ENCODE measurements at places on chromosomes 5 and 9. TPM values are rescaled to one million over a fixed set of nuclear protein-coding genes. Genes with fewer than 3 reads are reported as not detected.

DNA sequence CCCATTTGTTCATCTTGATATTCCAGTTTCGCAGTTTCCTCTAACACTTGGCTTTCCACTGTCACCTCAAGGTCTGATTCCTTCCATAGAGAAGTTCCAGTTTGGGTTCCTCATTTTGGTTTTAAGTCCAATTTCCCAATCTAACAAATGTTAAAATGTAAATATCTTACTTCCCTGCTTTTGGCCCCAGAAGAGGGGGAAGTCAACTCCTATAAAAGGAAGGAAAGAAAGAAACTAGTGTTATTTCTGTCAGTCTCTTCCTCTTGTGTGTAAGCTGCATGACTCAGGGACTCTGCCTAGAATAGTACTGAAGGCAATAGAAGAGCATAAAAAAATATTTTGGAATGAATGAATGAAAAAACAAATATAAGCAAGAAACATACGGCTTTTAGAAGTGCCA, 127.5 kb upstream of the CCNG1 start:
- DNase-seq, result no peak
- no peak overlapping the region for H3K4me3 ChIP-seq
- no peaks in the 10 kb centered on the region for H3K27me3 ChIP-seq
- no peak overlapping the region for H3K27ac ChIP-seq
- H3K36me3 ChIP-seq, result no peaks in the 10 kb centered on the region

- no peak overlapping the region for H3K4me3 ChIP-seq
- H3K36me3 ChIP-seq, result no peaks in the 10 kb centered on the region
- peaks cover 15% of the 10 kb centered on the region for H3K27me3 ChIP-seq
- no peaks in the 10 kb centered on the region for H3K4me1 ChIP-seq
- DNase-seq, result no peak
Observed at GRCh38 chr9:130895481-130896232, 955 bp downstream of the QRFP start.

GRCh38 chr9:136059851-136060670, 35.0 kb downstream of the NACC2 start:
- H3K4me1 ChIP-seq, result peaks cover 22% of the 10 kb centered on the region
- peak; percentile 43 for DNase-seq
- 0 out of 2 replicates have a peak overlapping the region, but pooled peaks have one; percentile 26 for H3K27ac ChIP-seq
- H3K27me3 ChIP-seq, result no peaks in the 10 kb centered on the region

DNA sequence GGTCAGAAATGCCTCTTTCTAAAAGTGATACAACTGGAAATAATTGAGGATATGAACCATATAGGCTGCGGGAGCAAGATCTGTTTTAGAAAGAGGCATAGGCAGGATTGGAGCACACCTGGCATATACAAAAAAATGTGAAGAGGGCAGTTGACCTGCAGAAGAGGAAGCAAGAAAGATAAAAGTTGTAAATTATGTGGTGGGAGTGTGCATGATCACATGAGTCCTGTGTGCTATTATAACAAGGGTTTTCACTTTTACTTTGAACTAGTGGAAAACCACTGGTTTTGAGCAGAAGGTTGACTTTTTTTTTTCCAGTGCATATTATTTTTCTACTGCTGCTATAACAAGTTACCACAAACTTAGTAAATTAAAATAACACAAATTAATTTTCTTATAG, 489.3 kb downstream of the ANXA1 start:
- H3K4me3 ChIP-seq, result no peak overlapping the region
- no peaks in the 10 kb centered on the region for H3K4me1 ChIP-seq
- H3K27ac ChIP-seq, result no peak overlapping the region

GRCh38 chr5:150636391-150637244, 3.8 kb upstream of the SYNPO start:
- H3K27ac ChIP-seq, result peak overlapping the region; percentile 81
- no peaks in the 10 kb centered on the region for H3K36me3 ChIP-seq
- peaks cover 3% of the 10 kb centered on the region for H3K27me3 ChIP-seq
- peaks cover 84% of the 10 kb centered on the region for H3K4me1 ChIP-seq

DNA sequence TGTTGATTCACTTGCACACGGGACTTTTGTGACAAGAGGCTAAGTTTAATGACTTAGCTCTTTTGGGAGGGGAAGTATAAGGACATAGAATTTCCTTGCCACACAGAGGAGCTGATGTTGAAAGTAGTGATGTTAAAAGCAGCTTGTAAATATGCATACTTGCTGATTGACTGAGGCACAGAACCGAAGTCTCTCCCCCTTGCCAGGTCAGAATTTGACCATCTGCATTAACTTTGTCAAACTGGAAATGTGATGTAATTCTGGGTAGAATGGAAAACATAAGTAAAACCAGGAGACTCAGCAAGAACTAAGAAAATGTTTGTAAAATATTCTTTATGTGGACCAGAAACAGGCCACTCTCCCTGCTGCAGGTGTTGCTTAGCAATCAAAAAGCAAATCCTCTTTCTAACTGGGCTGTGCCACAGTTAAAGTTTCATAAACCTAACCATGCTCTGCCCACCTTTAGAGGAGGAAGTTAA, 284.2 kb downstream of the NR3C1 start:
- no peak for DNase-seq
- no peak overlapping the region for H3K4me3 ChIP-seq
- H3K36me3 ChIP-seq, result no peaks in the 10 kb centered on the region
- H3K27ac ChIP-seq, result no peak overlapping the region
- H3K4me1 ChIP-seq, result no peaks in the 10 kb centered on the region
- no peaks in the 10 kb centered on the region for H3K27me3 ChIP-seq

- H3K36me3 ChIP-seq, result no peaks in the 10 kb centered on the region
- H3K27me3 ChIP-seq, result peaks cover 10% of the 10 kb centered on the region
- H3K4me1 ChIP-seq, result no peaks in the 10 kb centered on the region
- DNase-seq, result no peak
Observed at GRCh38 chr5:167923396-167923795, 368.0 kb upstream of the WWC1 start.

DNA sequence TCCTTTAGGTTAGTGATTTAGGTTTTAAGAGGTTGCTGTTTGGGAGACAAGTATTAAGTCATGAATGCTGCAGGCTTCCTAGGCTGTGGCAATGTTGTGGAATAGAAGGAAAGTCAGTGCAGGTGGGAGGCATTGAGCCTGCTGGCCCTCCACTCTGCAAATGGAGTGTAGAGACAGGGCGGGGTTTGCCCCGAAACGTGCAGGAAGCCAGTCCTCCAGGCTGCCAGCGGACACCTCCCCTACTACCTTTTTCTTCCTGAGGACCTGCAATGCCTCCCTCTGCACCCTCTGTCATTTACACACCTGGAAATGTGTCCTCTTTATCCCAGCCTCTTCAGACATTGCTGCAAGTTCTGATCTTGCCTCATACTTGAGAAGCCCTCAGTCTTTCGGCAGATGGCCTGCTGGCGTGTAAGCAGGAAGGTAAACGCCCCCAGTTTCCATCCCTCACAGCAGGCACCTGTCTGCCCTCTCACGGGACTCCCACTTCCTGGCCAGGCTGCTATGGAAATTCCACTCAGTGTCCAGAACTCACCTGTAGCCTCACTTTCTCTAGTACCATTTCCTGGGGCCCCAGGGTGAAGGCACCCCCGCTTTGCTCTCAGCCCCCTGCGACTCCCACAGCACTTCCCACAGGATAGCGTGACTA, 81.6 kb upstream of the BOD1 start:
- DNase-seq, result no peak
- no peak overlapping the region for H3K27ac ChIP-seq
- H3K4me1 ChIP-seq, result no peaks in the 10 kb centered on the region
- H3K27me3 ChIP-seq, result peaks cover 17% of the 10 kb centered on the region
- H3K4me3 ChIP-seq, result no peak overlapping the region

- H3K36me3 ChIP-seq, result no peaks in the 10 kb centered on the region
- peaks cover 13% of the 10 kb centered on the region for H3K4me1 ChIP-seq
- DNase-seq, result peak; percentile 71
- H3K27me3 ChIP-seq, result peaks cover 20% of the 10 kb centered on the region
- no peak overlapping the region for H3K4me3 ChIP-seq
Observed at GRCh38 chr5:62082370-62082801, 223.6 kb upstream of the KIF2A start.

GRCh38 chr5:108345541-108346171, 36.2 kb downstream of the FBXL17 start:
- no peaks in the 10 kb centered on the region for H3K36me3 ChIP-seq
- H3K4me1 ChIP-seq, result peaks cover 8% of the 10 kb centered on the region
- DNase-seq, result peak; percentile 63
- no peaks in the 10 kb centered on the region for H3K27me3 ChIP-seq
- no peak overlapping the region for H3K27ac ChIP-seq

GRCh38 chr9:18824095-18824666, 208.8 kb downstream of the SAXO1 start:
- no peaks in the 10 kb centered on the region for H3K27me3 ChIP-seq
- no peak overlapping the region for H3K4me3 ChIP-seq
- no peak for DNase-seq
- H3K4me1 ChIP-seq, result peaks cover 37% of the 10 kb centered on the region
- peaks cover 18% of the 10 kb centered on the region for H3K36me3 ChIP-seq
- no peak overlapping the region for H3K27ac ChIP-seq

GRCh38 chr5:41109186-41109585, 38.0 kb upstream of the MROH2B start:
- DNase-seq, result peak; percentile 46
- H3K36me3 ChIP-seq, result peaks cover 10% of the 10 kb centered on the region
- H3K4me3 ChIP-seq, result peak overlapping the region; percentile 1
- peak overlapping the region; percentile 63 for H3K27ac ChIP-seq
- H3K27me3 ChIP-seq, result 0 out of 2 replicates have a peak, but pooled peaks cover 1% of the 10 kb centered on the region

DNA sequence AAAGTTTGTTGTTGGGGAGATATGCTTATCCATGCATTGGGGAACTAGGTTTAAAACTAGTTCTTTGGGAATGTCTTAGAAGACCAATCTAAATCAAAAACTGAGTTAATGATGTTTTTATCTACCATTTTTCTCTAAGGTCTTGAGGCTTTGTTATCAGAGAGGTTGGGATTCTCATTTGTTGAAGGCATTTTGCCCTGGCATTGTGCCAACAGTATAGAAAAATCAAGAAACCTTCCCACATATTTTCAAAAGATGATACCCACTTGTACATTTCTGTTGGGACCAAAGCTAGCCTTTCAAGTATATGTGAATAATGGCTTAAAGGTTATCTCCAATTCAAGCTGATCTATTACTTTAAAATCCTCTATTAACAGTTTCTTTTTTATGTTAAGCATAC, 419.8 kb upstream of the KIF2A start:
- H3K4me3 ChIP-seq, result no peak overlapping the region
- no peaks in the 10 kb centered on the region for H3K36me3 ChIP-seq
- H3K4me1 ChIP-seq, result no peaks in the 10 kb centered on the region
- H3K27ac ChIP-seq, result no peak overlapping the region

DNA sequence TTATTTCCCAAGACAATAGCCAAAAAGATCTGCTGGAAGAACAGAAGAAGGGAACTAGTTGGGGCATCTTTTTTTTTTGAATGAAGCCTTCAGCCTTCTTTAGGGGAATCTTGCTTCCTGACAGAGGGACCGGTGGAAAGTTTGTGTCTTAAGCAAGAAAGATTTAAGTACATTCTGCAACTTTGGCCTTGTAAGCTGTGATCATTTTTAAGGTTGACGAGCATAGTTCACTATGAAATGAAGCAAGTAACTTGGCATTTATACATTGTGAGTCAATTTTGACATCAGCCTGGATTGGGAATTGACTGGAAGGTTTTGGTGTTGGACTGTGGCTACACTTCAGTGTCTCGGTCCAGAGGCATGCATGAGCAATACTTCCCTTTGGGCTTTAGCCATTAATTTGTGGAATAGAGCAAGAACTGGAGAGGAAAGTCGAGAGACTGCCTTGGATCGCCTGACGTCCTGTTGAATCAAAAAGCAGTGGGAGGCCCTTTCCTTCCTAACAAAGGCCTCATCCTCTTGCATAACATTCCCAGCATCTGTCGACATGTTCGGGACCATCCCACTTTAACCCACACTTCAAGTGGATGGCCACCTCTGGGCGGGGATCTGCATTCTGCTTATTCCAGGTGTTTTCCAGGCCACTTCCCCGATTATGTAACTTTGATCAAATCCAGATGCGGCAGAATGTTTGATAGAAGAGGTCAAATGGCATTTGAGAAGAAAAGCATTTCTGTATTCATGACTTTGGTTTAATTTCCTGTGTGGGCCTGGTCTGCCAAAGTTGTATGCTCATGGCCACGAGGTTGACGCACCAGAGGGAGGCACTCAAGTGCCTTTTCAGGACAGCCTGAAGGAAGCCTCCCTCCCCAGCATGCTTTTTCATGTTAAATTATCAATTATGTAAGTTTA, 12.5 kb downstream of the ABL1 start:
- H3K36me3 ChIP-seq, result no peaks in the 10 kb centered on the region
- peak overlapping the region; percentile 96 for H3K27ac ChIP-seq
- H3K4me1 ChIP-seq, result peaks cover 75% of the 10 kb centered on the region

DNA sequence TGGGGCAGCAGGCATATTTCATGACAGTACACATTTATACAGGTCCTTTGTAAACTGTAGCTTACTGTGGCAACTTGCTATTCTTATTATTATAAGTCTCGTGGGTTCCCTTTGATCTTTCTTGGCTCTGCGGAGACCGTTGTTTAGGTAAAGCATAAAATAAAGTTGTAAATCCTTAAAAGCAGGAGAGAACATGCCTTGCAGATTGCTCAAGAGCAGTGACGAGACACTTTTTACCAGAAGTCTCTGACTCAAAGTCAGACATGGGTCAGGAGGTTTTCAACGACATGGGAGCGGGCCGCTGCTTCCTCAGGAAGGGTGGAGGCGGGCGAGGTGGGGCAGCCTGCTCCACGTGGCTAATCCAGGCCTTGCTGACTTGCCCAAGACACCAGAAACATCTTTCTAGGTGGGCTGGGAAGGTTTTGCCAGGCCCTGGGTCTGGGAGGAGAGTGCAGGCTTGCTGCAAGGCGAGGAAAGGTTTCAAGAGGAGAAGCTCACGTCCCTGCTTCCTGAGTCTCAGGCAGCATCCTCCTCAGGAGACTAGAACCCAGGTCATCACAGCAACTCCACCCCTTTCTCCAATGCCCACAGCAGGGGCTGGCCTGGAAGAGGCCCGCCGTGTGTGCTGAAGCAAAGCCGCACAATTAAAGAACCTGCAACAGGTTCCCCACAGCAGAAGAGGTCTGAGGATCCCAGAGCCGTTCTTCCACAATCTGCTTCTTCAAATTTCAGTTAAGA, 6.5 kb downstream of the TBC1D2 start:
- peak overlapping the region; percentile 55 for H3K4me3 ChIP-seq
- peak; percentile 95 for DNase-seq
- H3K27ac ChIP-seq, result peak overlapping the region; percentile 99
- peaks cover 53% of the 10 kb centered on the region for H3K36me3 ChIP-seq
- peaks cover 79% of the 10 kb centered on the region for H3K4me1 ChIP-seq

- H3K4me1 ChIP-seq, result no peaks in the 10 kb centered on the region
- no peaks in the 10 kb centered on the region for H3K36me3 ChIP-seq
- no peak for DNase-seq
Observed at GRCh38 chr5:76427206-76428140, 24.4 kb downstream of the IQGAP2 start.

GRCh38 chr5:54905942-54906537, 79.4 kb downstream of the ESM1 start:
- no peaks in the 10 kb centered on the region for H3K27me3 ChIP-seq
- H3K4me3 ChIP-seq, result no peak overlapping the region

- no peak overlapping the region for H3K27ac ChIP-seq
- no peaks in the 10 kb centered on the region for H3K36me3 ChIP-seq
Observed at GRCh38 chr5:174303035-174303434, 257.5 kb downstream of the NSG2 start.

- H3K4me3 ChIP-seq, result no peak overlapping the region
Observed at GRCh38 chr5:107257885-107258520, 412.7 kb downstream of the EFNA5 start.

Gene ANKRD34B
- total RNA-seq, result not detected

Gene NXNL2
- 8.8 TPM for total RNA-seq

Gene UBAC1
- total RNA-seq, result 30.3 TPM

Gene HAND1
- total RNA-seq, result not detected

Gene RICTOR
- 22.2 TPM for total RNA-seq

Gene MEF2C
- 7.3 TPM for total RNA-seq

Gene VCAN
- 23.4 TPM for total RNA-seq

Gene FAM169A
- total RNA-seq, result 0.16 TPM

Gene CATSPER3
- not detected for total RNA-seq

Gene PCDHGA9
- total RNA-seq, result 1.1 TPM

Gene UGT3A2
- total RNA-seq, result not detected

Gene COL15A1
- total RNA-seq, result 0.57 TPM

Data from HFFc6 (cell line).